ENCODE measurements at places on chromosomes 11 and 22.

- no peak for DNase-seq
These were observed 9.3 kb upstream of the TPP1 start for GRCh38 chr11:6628526-6628925.

GRCh38 chr11:61902313-61902712 lies 11.0 kb upstream of the FADS3 start:
- DNase-seq = no peak

DNA sequence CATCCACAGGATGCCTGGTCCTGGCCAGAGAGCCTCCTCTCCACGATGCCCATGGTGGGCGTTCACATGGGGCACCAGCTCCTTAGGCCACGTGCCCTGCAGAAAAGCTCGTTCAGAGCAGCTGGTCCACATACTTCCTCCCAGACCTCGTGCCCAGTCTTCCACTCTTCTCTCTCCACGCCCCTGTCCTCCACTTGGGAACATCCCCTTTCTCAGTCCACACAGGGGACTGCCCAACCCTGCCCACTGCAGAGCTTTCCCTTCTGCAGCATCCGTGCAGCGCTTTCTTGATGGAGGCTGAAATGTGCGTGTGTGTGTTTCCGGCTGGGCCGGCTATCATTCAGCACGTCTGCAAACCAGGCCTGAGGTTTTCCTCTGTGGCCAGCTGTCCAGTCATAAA lies 11.3 kb downstream of the TPCN2 start:
- DNase-seq = no peak

GRCh38 chr22:49267996-49268395 lies 559.7 kb downstream of the BRD1 start:
- DNase-seq = no peak

DNA sequence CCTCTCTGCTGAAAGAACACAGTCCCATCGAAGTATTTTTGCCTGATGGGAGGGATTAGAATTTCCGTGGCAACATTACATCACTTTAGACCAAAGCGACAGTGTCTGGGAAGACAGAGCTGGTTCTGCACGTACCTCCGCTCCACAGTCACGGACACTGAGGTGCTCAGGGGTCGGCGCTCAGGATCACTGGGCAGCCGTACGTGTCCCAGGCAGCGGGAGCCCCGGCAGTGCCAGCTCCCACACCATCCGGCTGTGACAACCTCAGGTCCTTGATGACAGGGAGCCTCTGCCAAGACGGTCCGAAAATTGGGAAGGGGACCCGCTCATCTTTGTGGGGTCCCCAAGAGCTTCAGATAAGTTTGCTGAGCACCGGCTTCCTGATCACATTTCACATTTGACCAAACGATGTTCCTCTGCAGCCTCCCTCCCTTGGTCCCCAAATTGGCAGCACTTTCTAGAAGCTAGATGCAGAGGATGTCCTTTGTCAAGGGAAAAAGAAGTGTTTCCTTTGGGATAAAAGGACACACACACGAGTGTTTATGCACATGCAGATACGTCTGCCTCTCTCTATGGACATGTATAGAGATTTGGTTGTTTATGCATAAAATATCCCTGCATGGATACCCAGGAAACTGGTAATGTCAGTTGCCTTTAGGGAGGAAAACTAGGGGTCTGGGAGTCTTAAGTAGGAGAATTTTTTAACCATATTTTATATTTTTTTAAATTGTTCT lies 61.6 kb upstream of the LINC01488 start:
- no peak for DNase-seq

- no peak for DNase-seq
These were observed 10.1 kb downstream of the DGCR8 start for GRCh38 chr22:20089977-20090729.

GRCh38 chr11:120675171-120675570 lies 163.6 kb downstream of the GRIK4 start:
- DNase-seq = no peak

- no peak for DNase-seq
These were observed 7.9 kb upstream of the FLRT1 start for GRCh38 chr11:64027651-64028397.

Data from activated naive CD8-positive, alpha-beta T cell treated with anti-CD3 and anti-CD28 coated beads, Interleukin-2, amount 50 U/mL, for 24 hours (primary cell).